ENCODE measurements at places on chromosomes 7 and 10.

- DNase-seq: no peak
Observed at GRCh38 chr7:27073076-27073475, 22.7 kb downstream of the HOXA1 start.

DNA sequence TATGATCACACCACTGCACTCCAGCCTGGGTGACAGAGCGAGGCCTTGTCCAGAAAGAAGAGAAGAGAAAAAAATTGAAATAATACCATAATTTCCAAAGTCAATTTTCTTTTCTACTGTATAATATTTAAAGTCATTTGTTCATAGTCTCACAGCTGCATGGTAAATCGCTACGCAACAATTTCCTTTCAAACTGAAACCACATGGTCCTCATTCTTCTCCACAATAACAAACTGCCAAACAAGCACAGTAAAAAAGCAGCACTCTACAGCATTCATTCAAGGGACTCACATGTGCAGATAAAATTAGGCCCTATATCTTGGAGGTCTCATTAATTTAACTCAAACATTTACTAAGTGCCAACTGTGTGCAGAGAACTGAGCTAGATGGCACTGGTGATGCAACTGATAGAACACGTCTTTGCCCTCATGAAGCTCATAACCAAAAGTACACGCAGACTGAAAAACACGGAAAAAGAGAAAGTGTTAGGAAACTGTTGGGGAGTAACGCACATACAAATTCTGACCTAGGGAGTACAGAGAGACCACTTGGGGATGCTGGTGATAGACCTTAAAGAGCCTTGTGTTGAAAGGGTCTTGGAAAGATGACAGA is 68.4 kb upstream of the SRRM3 start:
- no peak for DNase-seq

- no peak for DNase-seq
Observed at GRCh38 chr10:33487014-33487776, 152.7 kb upstream of the NRP1 start.

- DNase-seq: no peak
Observed at GRCh38 chr7:158757404-158757989, 52.9 kb upstream of the NCAPG2 start.

GRCh38 chr10:133476641-133476990 is 22.9 kb downstream of the SCART1 start:
- no peak for DNase-seq

DNA sequence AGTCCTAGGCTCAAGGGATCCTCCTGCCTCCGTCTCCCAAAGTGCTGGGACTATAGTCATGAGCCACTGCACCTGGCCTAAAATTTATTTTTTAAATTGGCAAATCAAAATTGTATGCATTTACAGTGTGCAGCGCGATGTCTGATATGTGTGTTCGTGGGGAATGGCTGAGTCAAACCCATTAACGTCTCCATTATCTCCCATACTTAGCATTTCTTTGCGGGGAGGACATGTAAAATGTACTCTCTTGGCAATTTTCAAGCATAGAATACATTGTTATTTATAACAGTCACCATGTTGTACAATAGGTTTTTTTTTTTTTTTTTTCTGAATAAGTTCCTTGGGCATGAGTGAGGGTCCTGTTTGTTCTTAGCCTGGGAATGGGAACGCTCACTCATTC is 3.8 kb downstream of the TMEM184A start:
- DNase-seq: no peak

GRCh38 chr7:69610374-69611084 is 12.3 kb downstream of the AUTS2 start:
- DNase-seq: no peak

DNA sequence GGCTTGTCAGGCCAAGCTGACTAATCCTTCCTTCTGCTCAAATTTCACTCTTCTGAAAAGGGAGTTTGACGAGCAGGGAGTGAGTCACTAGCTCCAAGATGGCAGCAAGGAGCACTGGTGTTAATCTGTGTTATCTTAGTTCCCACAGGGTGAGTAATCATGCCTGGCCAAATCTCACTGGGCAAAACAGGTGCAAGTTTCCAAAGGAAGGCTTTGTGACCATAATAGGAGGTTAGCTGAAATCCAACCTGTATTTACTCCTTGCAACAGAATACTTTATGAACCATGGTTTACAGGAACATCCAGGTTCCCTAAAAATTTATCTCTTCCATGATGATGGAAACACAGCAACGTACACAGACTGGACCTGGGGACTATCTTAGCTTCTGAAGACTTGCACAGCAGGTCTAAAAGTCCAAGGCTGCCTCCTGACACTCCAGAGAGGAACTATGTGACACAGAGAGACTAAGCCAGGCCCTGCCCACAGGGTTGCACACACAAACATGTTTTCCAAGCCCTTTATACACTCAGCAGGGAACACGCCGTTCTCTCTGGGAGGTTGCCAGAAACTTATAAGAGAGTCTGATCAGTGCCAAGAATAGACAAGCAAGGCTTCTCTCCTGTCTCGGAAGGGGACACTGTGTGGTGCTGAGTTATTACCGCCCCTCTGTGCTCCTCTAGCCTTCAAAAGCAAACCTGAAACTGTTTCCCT is 46.3 kb downstream of the PDK4 start:
- no peak for DNase-seq

- no peak for DNase-seq
Observed at GRCh38 chr10:96421995-96422394, 63.2 kb upstream of the OPALIN start.

DNA sequence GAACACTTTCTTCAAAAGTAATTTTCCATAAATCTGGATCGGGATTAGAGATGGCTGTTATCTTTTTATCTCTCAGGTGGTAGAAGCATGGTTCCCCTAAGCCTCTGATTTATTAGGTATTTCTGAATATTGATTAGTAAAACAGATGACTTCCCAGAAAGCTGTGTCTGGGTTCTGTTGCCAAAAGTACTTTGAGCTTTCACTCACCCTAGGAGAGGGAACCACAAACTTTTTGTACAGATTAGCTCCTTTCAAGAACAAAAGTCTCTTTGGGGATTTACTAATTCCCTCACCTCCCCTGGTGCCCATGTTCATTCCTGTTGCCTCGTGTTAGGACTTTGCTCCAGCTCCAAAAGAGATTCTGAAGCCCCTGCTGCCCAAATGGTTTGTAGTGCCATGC is 46.7 kb upstream of the STRIP2 start:
- DNase-seq: no peak

GRCh38 chr10:13730956-13731355 is 144.2 kb downstream of the PRPF18 start:
- no peak for DNase-seq

DNA sequence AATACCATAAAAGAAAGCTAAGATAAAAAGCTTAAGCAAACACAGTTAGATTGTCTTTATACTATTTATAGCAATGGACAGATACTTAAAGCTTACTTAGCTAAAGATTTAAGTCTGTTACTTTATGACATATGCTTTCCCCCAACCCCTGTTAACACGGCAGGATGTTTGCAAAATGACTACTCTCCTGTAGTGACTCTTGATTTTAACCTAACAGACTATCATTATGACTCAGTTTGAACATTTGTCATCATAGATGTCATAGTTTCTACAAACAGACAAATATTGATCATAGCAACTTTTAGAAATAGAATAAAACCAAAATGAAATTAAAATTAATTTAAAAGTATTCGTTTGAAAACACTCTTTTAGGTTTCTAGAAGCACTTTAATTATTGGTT is 7.8 kb upstream of the COMMD3 start:
- DNase-seq: no peak

- no peak for DNase-seq
Observed at GRCh38 chr10:33703501-33704213, 369.2 kb upstream of the NRP1 start.

DNA sequence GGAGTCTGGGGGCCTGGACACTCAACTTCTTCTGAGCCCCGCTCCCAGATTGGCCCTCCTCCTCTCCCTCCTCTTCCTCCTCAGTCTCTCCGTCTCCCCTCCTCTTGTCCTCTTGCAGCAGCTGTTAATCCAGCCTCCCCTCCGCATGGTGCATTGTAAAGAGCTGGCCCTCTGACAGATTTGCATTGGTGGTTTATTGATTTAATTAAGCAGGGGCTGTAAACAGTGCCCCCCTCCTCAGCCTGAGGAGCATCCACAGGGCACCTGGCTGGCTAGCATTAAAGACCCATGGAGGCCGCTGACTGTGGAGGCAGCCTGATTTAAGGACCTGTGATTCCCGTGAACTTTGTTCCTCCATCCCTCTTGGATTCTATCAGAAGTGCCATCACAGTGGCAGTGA is 28.9 kb upstream of the PCBD1 start:
- DNase-seq: no peak

DNA sequence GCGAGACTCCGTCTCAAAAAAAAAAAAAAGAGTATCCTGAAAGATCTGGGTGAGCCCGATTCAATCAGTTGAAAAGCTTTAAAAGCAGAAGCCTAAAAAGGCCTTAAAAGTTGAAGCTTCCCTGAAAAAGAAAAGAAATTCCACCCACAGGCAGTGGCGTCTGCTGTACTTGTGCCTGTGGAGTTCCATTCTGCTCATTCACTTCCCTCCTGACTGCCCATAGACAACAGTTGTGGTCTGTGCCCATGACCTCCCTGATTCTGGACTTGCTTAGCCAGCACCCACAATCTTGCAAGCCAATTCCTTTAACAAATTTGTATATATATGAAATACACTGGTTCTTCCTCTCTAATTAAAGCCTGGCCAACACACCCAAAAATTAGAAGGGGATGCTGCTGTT is 141.7 kb downstream of the DLG5 start:
- no peak for DNase-seq

- no peak for DNase-seq
Observed at GRCh38 chr10:91002656-91003055, 81.8 kb upstream of the ANKRD1 start.

- no peak for DNase-seq
Observed at GRCh38 chr7:31488562-31489203, 25.2 kb upstream of the ITPRID1 start.

DNA sequence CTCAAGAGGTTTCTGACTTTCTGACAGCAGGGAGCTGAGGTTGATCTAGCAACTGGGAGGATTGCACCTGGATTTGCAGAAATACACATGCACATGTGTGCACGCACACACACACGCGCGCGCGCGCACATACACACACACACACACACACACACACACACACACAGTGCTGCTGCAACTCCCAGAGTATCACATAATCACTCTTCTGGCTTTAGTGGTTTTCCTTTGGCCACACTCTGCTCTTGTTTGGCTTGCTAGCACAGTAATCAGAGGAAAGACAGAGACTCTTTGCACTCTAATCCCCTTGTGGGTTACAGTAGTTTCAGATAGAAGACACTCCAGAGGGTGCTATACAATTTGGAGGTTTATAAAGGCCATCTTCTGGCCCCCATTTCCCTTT is 705.0 kb downstream of the AUTS2 start:
- DNase-seq: no peak

GRCh38 chr7:92589056-92589455 is 1.1 kb downstream of the FAM133B start:
- no peak for DNase-seq

DNA sequence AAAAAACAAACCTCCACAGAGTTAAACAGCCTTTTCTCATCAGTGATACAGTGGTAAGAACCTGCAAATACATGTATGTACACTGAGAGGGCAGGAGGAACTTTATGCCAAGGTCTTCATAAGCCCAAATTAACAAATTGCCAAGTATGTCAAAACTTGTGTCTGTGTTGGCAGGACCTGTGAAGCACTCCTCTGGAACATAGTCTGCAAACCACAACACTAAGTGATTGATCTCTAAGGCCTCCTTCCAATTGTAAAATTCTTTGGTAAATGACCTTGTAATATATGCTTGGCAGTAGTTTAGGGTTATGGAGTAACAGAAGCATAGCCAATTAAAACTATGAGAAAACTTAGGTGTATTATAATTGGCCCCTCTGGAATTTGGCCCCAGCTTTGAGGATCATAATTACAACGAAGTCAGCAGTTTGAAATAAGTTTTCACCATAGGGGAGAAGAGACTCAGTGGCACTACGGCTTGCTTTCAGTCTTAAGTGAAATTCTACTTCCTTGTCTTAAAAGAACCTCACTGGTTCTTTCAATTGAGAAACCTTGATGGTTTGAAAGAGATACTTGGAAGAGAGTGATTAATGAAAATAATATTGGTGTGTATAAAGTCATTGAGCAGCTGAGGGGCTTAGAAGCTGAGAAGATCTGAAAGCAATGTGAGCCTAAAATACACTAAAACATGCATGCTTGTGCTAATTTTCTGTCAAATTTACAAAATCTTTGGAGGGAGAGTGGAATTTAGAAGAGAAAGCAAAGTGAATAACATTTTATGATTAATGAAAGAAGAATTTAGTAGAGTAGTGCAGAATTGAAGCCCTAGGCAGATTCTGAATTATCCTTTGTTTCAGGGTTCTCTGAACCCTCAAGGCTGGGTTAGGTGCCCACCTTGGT is 57.6 kb downstream of the CNNM2 start:
- DNase-seq: no peak

DNA sequence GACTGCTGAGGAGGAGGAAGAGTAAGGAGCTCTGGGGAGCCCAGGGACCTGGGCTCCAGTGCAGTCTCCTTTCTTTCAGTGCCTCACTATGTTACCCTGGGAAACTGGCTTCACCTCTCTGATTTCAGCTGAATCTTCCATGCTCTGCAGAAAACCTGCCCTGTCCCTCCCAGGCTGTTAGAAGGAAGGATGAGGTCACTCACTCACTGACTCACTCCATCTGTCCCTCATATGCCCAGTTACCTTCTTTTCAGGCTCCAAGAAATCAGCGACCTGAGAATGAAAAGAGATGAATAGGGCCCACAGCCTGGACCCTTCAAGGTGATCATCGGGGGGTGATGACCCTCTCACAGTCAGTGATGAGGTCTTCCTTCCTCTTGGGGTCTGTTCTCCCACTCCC is 481 bp downstream of the SFTPA2 start:
- no peak for DNase-seq

- DNase-seq: no peak
Observed at GRCh38 chr7:46559194-46559832, 638.2 kb upstream of the IGFBP3 start.

- no peak for DNase-seq
Observed at GRCh38 chr10:4498711-4499251, 327.2 kb upstream of the AKR1E2 start.

GRCh38 chr7:30616318-30616717 is 21.6 kb downstream of the GARS1 start:
- DNase-seq: no peak

DNA sequence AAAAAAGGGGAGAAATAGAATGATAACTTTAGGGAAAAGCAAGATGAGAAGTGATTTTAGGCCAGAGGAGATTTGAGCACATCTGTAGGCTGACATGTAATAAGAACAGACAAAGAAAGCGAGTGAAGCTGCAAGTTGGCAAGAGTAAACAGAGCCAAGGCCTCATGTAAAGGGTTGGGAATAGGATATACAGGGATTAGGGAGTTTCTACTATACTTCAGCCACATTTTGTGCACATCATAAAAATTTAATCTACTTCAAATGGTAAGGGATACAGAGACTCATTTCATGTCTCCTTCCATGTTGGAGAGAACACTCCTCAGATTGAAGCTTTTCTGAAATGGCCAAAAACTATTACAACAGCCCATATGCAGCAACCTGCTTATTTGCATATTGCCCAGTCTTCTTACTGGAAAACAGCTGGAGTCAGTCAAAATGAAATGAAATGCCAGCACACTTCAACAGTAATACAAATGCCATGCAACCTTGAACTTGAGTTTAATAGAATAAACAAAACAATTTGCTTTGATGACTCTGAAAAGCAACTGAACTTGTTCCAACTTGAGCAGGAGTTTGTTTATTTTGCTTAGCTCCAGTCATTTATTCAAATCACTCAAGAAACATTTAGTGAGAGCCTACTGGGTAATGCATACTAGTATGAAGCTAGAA is 49.9 kb downstream of the NRCAM start:
- no peak for DNase-seq

- no peak for DNase-seq
Observed at GRCh38 chr10:115879372-115880089, 393.5 kb downstream of the GFRA1 start.

GRCh38 chr10:112210666-112211065 is 27.1 kb upstream of the GPAM start:
- DNase-seq: no peak

Measured in cortex of kidney (tissue), 1 donor.